ENCODE measurements at places on chromosomes 16 and 17.

GRCh38 chr16:72739577-72739976, 308.4 kb downstream of the ZFHX3 start:
- no peak overlapping the region for H3K27ac ChIP-seq
- DNase-seq, result no peak
- H3K27me3 ChIP-seq, result peaks cover 1% of the 10 kb centered on the region
- no peaks in the 10 kb centered on the region for H3K36me3 ChIP-seq

DNA sequence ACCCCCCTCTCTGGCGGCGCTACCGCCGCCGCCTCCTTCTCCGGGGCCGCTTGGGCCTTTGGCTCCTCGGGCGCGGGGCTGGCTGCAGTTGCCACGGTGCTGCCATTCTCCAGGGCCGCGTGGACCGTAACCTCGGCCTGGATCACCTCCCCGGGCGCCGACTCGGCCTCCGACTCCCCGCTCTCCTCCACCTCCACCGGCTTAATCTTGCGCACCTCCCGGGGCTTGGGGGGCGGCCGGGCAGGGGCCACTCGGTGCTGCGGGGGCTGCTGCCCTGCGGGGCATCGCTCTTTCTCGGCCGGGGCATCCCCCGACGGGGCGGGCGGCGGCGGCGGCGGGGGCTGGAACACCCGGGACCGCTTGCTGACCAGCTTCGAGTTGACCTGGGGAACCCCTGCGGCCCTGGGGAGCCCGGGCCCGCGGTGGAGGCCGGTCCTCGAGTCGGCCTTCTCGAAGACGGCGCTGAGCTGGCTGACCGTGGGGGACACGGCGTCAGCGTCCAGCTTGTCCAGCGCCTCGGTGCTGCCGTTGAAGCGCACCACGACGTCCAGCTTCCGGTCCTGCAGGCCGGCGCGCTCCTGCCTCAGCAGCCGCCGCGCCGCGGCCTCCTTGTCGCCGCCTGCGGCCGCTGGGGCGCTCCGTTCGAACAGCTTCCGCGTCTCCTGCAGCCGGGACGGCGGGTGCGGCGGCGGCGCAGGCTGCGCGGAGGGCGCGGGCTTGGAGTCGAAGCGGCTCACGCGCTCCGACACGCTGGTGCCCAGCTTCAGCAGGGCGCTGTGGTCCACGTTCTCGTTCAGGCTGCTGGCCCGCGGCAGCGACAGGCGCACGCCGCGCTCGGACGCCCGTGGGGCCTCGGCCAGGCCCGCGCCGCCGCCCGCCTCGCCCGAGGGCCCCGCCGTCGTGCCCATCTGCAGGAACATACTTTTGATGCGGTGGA, 792 bp downstream of the PPP1R9B start:
- H3K36me3 ChIP-seq, result peaks cover 24% of the 10 kb centered on the region
- DNase-seq, result peak; percentile 57
- H3K4me3 ChIP-seq, result peak overlapping the region; percentile 82
- H3K27ac ChIP-seq, result peak overlapping the region; percentile 92
- H3K4me1 ChIP-seq, result peaks cover 46% of the 10 kb centered on the region

GRCh38 chr17:82810644-82811430, 29.0 kb downstream of the ZNF750 start:
- H3K27me3 ChIP-seq, result no peaks in the 10 kb centered on the region
- no peak overlapping the region for H3K4me3 ChIP-seq
- peaks cover 23% of the 10 kb centered on the region for H3K36me3 ChIP-seq
- peaks cover 6% of the 10 kb centered on the region for H3K4me1 ChIP-seq
- peak overlapping the region; percentile 42 for H3K27ac ChIP-seq

DNA sequence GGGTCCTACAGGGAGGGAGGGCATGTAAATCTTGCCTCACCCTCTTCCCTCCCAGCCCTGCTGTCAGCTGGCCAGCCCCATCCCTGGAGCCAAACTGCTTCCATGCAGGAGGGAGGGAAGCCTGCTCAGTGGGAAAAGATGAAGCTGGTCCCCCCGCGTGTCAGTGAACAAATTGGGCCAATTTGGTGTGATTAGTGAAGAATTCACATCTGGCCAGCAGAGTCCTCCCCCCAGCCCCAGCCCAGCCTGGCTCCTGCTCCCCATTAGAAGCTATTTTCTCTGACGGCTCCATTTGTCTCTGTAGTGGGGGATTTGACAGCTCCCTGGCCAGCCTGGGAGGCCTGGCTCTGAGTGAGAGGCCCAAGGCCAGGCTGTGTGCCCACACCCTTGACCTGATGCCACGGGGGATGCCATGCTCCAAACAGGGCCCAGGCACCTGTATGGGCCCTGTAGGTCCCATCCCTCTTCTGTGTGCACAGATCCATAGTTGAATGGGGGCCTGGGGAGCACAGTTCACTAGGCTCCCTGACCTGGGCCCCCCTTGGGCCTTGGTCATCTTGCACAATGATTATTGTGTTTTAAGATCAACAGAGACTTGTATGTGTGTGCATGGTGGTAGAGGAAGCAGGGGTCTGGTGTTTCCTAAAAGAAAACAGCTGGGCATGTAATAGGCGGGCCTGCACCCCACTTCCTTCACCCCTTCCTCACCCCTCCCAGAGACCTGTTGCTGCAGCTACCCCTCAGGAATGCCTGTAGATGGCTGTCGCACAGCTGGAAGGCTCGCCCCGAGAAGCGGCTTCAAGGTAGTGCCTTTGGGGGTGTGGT, 50.7 kb upstream of the TAC4 start:
- H3K4me1 ChIP-seq, result no peaks in the 10 kb centered on the region
- peaks cover 47% of the 10 kb centered on the region for H3K27me3 ChIP-seq
- H3K4me3 ChIP-seq, result no peak overlapping the region
- DNase-seq, result no peak

DNA sequence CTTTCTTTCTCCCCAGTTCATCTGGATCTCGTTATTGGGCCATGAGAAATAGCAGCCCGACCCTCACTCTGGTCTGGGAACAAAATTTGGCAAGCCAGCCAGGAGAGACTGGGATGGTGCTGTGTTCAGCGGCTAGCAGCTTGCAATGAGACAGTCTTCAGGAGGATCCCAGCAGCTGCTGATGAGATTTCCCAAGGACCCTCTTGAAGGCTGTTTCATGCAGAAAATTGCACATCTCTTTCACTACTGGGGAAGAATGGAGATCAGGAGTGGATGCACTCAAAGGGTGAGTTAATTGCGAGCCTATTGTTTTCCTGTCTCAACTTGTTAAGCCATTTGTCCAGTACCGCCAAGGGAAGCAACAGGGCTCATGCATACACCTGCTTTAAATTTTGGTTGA, 5.5 kb upstream of the COIL start:
- H3K36me3 ChIP-seq, result no peaks in the 10 kb centered on the region
- H3K4me1 ChIP-seq, result no peaks in the 10 kb centered on the region
- no peak overlapping the region for H3K27ac ChIP-seq
- no peak overlapping the region for H3K4me3 ChIP-seq
- H3K27me3 ChIP-seq, result no peaks in the 10 kb centered on the region

DNA sequence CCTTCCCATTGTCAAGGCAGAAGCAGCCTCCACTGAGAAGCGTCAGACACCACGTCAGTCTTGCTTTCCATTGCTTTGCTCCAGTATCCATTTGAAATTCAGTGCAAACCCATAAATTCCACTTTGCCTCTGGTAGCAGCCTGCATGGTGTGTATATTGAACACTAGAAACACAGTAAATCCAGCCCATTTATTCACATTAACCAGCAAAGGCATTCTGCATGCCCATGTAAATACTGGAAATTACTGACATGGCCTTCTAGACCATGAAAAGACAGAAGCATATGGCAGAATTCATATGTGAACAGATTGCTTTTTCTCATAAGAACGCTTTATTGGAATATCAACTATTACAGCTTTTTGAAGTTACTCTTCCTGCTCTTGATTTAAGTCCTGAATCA, 595.0 kb downstream of the WWOX start:
- H3K36me3 ChIP-seq, result no peaks in the 10 kb centered on the region
- H3K4me1 ChIP-seq, result no peaks in the 10 kb centered on the region
- no peak overlapping the region for H3K4me3 ChIP-seq
- no peak for DNase-seq
- H3K27me3 ChIP-seq, result no peaks in the 10 kb centered on the region

GRCh38 chr16:8346294-8346693, 244.0 kb downstream of the TMEM114 start:
- H3K36me3 ChIP-seq, result no peaks in the 10 kb centered on the region
- no peaks in the 10 kb centered on the region for H3K4me1 ChIP-seq
- DNase-seq, result peak; percentile 3
- no peaks in the 10 kb centered on the region for H3K27me3 ChIP-seq

DNA sequence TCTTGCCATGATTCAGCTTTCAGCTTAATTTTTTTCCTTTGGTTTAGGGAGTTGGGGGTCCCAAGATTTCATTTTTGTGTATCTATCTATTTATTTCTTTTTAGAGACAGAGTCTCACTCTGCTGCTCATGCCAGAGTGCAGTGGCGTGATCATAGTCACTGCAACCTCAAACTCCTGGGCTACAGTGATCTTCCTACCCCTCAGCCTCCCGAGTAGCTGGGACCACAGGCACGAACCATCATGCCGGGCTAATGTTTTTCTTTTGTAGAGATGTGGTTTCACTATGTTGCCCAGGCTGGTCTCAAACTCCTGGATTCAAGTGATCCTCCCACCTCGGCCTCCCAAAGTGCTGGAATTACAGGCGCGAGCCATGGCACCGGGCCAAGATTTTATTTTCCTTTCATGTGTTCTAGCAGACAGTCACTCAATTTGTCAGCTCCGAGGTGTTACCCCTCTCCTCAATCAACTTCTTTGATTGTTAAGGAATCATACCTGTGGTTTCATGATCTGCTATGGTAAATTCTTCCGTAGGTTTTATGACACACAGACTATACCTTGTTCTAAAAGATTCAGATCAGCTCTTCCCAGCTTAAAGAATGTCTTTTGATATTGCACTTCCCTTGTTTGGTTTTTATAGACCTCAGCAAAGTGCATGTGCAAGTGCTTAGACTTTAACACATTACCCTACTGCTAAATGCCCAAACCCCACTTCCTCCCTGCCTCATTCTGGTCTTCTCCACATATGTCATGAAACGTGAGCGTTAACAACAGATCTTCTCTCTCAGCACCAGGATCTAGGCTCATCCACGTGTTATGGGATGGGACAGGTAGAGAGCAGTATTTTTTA, 13.0 kb downstream of the UNC45B start:
- no peaks in the 10 kb centered on the region for H3K27me3 ChIP-seq
- H3K36me3 ChIP-seq, result no peaks in the 10 kb centered on the region
- peaks cover 36% of the 10 kb centered on the region for H3K4me1 ChIP-seq
- DNase-seq, result peak; percentile 32
- peak overlapping the region; percentile 12 for H3K4me3 ChIP-seq

DNA sequence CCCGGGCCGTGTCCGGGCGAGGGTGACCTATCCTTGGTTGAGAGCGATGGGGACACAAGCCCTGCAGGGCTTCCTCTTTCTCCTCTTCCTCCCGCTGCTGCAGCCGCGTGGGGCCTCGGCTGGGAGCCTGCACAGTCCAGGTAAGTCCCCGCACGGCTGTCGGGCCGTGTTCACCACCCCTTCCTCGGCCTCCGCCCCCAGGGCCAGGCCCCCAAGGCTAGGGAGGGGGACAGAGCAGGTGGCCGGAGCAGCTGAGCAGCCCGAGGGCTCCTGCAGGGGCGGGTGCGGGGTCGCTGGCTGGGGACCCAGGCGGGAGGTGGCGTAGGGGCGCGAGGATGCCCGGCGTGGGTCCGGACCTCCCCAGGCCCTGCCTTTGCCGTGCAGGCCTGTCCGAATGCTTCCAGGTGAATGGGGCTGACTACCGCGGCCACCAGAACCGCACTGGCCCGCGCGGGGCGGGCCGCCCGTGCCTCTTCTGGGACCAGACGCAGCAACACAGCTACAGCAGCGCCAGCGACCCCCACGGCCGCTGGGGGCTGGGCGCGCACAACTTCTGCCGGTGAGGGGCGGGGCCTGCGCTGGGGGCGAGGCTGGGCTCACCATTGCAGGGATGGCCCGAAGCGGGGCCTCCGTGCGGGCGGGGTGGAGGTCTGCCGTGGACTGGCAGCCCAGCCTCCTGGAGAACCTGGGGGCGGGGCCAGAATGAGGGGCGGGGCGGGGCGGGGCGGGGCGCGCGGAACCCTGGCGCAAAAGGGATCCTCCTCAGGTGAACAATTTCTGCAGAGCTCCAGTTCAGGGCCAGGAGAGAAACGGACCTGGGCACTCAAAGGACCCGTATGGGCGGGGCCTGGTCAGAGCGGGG, 631 bp downstream of the KREMEN2 start:
- H3K27me3 ChIP-seq, result peaks cover 32% of the 10 kb centered on the region
- peaks cover 30% of the 10 kb centered on the region for H3K4me1 ChIP-seq
- no peak overlapping the region for H3K27ac ChIP-seq
- peak overlapping the region; percentile 65 for H3K4me3 ChIP-seq
- DNase-seq, result peak; percentile 82
- H3K36me3 ChIP-seq, result no peaks in the 10 kb centered on the region

- no peak overlapping the region for H3K4me3 ChIP-seq
- peaks cover 29% of the 10 kb centered on the region for H3K27me3 ChIP-seq
- no peak for DNase-seq
- no peaks in the 10 kb centered on the region for H3K36me3 ChIP-seq
- H3K27ac ChIP-seq, result no peak overlapping the region
- peaks cover 12% of the 10 kb centered on the region for H3K4me1 ChIP-seq
Observed at GRCh38 chr17:60154616-60155426, 5.0 kb downstream of the CA4 start.

- DNase-seq, result no peak
- no peaks in the 10 kb centered on the region for H3K36me3 ChIP-seq
- peaks cover 5% of the 10 kb centered on the region for H3K27me3 ChIP-seq
- no peak overlapping the region for H3K4me3 ChIP-seq
Observed at GRCh38 chr16:50902457-50902856, 160.6 kb downstream of the CYLD start.

DNA sequence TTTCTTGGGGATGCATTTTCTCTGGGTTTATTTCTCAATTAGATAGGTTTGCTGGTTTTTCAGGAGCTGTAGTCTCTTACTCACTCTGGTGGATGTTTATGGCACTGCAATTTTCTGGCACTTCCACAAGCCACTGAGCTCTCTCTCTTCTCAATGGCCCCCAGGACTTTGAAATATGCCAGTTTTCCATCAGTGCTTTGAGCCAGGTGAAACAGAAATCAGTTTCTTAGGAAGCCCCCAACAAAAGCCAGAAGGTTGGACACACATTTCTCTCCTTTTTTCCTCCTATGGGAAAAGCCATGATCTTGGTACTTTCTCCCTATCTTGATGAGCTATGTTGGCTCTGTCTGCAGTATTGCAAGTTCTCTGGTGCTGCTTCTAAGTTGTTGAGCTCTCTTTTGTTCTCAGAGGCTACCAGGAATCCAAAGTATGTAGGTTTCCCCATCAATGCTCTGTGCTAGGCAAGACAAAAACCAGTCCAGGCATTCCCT, 90.7 kb upstream of the SMIM36 start:
- H3K4me3 ChIP-seq, result no peak overlapping the region
- no peaks in the 10 kb centered on the region for H3K4me1 ChIP-seq
- no peak overlapping the region for H3K27ac ChIP-seq
- H3K27me3 ChIP-seq, result peaks cover 7% of the 10 kb centered on the region
- peak; percentile 14 for DNase-seq
- no peaks in the 10 kb centered on the region for H3K36me3 ChIP-seq

Measured in activated CD8-positive, alpha-beta T cell treated with anti-CD3 and anti-CD28 coated beads for 36 hours (primary cell).